ENCODE measurements at places on chromosomes 4 and X.

GRCh38 chr4:152448038-152448707 is 87.7 kb downstream of the FBXW7 start:
- DNase-seq: no peak

GRCh38 chr4:120693816-120694215 is 228.7 kb downstream of the PRDM5 start:
- DNase-seq: no peak

DNA sequence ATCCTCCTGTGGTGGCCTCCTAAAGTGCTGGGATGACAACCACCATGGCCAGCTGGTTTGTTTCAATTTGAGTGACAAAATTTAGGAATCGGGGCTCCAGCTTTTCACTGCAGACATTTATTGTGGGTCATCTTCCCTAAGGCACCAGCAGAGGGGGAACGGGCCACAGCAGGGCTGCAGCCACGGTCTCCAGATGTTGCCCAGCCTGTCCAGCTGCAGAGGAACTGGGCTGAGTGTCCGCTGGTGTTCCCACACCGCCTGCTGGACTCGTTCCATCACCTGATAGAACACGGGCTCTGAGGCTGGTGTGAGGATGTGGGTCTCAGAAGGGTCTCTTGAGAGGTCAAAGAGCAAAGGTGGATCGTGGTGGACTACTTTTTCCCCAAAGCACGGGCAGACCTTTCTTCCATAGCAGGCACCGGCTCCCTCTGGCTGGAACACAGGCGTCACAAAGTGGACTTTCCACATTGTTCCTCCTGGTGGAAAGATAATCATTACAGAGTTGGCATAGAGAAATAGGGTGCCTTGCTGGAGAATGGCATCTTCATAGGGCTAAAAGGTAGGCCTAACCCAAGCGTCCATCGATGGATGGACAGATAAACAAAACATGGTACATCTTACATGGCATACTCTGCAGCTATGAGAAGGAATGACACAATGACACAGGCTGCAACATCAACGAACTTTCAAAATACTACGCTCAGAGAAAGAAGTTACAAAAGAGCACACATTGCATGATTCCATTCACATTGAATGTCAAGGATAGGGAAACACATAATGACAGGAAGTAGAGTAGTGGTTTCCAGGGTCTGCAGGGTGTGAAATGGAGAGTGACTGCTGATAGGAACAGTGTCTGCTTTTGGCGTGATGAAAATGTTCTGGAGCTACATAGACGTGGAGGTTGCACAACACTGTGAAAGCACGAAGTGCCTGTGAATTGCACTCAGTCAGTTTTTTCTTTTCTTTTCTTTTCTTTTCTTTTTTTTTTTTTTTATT is 5.9 kb upstream of the ARSD start:
- DNase-seq: no peak

GRCh38 chrX:101551380-101551767 is 1.0 kb downstream of the ARMCX1 start:
- DNase-seq: no peak

- DNase-seq: no peak
Observed at GRCh38 chrX:122622795-122623194, 561.3 kb upstream of the GRIA3 start.

DNA sequence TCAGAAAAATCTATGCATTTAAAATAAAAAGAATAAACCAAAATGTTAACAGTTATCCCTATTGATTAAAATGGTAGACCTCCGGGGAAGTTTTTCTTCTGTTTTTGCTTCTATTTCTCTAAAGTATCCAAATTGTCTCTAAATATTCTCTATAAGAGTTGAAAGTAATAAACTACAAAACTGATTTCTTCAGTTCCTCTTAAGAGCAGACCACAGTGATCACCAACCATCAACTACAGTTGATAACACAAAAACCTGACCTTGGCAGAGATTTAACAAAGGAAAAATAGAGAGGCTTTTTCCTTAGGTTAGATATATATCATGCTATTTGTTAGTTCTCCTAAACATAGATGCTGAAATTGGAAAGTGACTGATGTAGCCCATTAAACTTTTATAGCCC is 27.3 kb downstream of the DDX60 start:
- DNase-seq: no peak

DNA sequence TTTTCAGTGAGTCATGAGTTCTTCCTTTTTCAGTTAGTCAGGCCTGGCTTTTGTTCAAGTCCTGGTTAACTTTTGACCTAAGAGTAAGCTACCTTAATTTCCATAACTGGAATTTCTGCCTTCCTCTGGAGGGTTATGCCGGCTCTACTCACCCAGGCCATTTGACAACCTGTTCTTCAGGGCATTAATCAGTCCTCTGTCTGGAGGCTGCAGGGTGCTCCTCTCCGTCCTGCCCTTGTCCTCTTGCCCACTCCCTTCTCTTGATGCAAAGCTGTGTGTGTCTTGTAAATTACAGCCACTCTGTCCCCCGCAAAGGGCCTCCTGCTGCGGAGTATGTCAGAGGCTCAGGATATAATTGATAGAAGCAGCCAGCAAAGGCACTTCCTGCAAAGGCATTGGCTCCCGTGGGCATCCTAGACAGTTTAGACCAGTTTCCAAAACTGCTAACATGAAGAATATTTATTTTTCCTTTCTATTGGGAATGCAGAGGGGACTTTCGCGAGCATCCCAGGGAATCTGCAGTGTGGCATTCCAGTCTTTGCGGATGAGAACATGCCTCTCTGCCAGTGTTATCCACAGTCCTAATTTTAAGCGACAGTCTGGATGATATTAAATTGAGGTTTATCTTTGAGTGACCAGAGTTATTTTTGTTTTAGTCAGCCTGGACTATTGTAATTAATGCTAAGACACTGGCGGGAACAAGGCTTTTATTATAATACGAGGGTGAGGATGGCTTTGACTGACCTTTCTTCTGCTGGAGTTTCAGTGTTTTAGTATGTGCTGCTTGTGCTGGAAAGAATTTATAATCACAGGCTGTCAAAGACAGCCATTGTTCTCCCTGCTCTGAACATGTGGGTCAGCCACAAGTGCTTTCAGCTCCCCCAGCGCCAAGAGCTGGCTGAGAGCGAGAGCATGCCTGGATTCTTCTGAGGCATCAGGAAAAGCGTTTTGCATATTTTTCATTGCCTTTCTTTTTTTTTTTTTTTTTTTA is 74.2 kb downstream of the LIMCH1 start:
- DNase-seq: no peak

DNA sequence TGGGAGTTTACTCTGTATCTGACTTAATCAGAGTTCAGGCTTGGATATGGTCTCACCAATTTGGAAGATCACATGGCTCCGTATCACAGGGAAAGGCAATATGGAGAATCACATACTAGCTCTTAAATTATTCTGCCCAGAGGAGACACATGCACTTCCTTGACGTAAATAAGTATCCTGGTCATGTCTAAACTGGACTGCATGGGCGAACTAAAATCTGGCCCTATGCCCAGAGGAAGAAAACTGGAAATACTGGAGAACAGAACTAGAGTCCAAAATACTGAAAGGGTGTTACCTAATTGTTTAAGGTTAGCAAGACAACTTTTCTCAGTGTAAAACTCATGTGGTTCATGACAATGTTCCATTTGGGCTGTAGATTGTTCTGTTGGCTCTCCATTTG is 832.3 kb downstream of the RAB28 start:
- DNase-seq: no peak

GRCh38 chr4:6270636-6271121 is 1.0 kb downstream of the WFS1 start:
- DNase-seq: no peak

DNA sequence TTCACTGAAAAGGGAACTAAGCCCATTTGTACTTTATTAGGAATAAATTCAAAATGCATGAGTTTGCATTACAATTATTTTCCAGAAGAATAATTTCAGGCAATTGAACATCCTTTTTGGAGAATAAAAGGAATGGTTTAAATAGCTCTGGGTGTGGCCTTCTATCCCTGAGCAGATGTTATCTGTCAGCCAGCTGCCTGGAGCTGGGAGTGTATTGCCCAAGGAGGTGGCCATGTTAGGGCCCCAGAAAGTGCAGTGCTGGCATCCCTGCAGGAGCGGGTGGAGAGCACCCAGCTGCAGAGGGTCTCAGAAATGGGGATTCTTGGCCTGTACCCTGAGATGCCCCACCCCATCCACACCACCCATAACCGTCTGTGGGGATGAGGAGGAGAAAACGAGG is 21.6 kb upstream of the VEGFD start:
- no peak for DNase-seq

- DNase-seq: no peak
Observed at GRCh38 chr4:55338486-55338885, 7.6 kb upstream of the SRD5A3 start.

DNA sequence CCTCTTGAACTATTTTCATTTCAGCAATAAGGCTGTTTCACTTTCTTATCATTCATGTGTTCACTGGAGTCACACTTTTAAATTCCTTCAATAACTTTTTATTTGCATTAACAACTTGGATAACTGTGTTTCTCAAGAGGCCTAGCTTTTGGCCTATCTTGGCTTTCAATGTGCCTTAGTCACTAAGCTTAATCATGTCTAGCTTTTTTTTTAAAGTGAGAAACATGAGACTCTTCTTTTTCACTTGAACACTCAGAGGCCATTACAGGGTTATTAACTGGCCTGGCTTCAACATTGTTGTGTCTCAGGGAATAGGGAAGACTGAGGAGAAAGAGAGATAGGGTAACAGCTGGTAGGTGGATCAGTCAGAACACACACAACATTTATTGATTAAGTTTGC is 64.0 kb upstream of the VCX2 start:
- DNase-seq: no peak

- DNase-seq: no peak
Observed at GRCh38 chr4:55122235-55122634, 3.2 kb downstream of the KDR start.

GRCh38 chr4:170231377-170231776 is 141.6 kb upstream of the AADAT start:
- DNase-seq: no peak

- DNase-seq: no peak
Observed at GRCh38 chr4:185966997-185967775, 101.8 kb upstream of the TLR3 start.

DNA sequence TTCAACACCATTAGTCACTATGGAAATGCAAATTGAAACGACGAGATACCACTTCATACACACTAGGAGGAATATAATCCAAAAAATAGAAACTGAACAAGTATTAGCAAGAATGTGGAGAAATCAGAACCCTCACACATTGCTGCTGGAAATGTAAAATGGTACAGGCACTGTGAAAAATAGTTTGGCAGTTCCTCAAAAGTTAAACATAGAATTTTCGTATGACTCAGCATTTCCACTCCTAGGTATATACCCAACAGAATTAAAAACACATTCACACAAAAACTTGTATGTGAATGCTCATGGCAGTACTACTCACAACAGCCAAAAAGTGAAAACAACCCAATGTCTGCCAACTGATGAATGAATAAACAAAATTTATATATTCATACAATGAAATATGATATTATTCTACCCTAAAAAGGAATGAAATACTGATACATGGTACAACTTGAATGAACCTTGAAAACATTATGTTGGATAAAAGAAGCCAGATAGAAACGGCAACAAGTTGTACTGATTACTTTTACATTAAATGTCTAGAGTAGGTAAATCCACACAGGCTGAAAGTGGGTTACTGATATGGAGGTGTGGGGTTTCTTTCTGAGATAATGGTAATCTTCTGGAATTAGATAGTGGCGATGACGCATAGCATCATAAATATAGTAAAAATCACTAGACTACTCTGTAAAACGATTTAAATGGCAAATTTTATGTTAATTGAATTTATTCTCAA is 22.3 kb downstream of the TEC start:
- no peak for DNase-seq

All from stimulated activated CD8-positive, alpha-beta memory T cell treated with anti-CD3 and anti-CD28 coated beads, Interleukin-12 subunit alpha, Interleukin-12 subunit beta, amount 100 ng/mL, for 4 hours (primary cell).